NCI-H2029 treated with DMSO at 0.1 percent for 48 hours (cell line): ENCODE measurements at places on chromosomes 7 and 10.

- no peak for DNase-seq
Observed at GRCh38 chr10:110625356-110625894, 18.7 kb upstream of the RBM20 start.

DNA sequence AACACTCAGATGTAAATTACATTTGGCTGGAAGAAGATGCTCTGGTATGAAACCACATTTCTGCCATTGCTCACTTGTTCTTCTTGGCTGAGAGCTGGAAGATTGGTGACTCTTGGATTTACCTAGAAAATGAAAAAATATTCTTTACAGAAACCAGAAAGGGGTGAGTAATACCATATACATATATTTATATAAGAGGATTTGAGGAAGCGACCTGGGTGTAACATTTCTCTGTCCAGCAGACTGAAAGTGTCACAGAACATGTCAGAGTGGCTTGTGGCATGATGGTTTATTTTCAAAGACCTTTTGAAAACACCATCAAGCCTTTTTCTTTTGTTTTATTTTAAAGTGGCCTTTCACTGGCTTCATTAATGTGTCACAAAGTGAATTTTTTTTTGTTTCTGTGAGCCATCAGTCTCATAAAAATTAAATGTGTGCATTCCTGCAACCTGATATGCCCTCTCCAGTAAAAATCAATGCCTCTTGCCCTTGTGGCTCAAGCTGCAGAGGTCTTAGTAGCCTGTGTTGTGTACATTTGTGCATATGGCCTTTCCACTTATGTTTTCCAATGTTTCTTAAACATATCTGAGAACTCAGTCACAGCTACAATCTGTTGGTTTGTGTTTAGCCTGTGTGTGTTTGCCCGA, 23.5 kb downstream of the CREB5 start:
- DNase-seq: peak; percentile 16

DNA sequence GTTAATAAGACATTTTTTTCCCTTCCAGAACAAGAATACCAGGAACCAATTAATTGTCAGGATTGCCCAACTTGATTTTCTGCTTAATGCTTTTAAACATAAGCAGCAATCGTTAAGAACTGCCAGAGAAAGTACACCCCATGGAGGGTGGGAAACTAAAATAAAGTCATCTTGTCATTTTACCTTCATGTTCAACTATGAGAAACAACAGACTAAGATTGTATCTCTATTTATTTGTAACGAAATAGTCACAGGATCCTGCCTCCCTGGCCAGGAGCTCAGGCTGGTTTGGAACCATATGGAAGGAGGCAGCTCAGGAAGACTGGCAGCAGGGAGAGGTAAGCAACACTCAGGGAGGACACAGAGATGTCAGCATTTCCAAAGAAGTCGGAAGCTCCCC, 129.6 kb downstream of the TNS3 start:
- DNase-seq: no peak

DNA sequence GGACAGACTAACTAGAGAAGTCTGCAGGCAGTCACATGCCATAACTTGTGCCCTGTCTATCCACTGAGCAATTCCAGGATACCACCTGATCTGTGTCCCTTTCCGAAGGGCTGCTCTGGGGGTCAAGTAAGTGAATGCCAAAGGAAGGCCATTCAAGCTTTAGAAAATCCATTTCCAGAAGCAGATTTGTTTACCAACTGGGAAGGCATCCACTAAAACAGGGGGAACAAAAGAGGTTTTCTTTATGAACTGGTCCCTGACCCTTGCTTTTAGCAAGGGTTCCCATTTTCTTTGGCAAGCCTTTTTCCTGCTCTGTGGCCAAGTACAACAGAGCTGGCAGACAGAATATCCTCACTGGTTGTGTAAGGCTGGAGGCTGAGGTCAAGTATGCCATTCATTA, 36.5 kb downstream of the ITPRID1 start:
- no peak for DNase-seq

- no peak for DNase-seq
Observed at GRCh38 chr10:117619223-117619622, 76.7 kb downstream of the EMX2 start.

GRCh38 chr7:34451923-34452322, 206.1 kb upstream of the NPSR1 start:
- DNase-seq: no peak

DNA sequence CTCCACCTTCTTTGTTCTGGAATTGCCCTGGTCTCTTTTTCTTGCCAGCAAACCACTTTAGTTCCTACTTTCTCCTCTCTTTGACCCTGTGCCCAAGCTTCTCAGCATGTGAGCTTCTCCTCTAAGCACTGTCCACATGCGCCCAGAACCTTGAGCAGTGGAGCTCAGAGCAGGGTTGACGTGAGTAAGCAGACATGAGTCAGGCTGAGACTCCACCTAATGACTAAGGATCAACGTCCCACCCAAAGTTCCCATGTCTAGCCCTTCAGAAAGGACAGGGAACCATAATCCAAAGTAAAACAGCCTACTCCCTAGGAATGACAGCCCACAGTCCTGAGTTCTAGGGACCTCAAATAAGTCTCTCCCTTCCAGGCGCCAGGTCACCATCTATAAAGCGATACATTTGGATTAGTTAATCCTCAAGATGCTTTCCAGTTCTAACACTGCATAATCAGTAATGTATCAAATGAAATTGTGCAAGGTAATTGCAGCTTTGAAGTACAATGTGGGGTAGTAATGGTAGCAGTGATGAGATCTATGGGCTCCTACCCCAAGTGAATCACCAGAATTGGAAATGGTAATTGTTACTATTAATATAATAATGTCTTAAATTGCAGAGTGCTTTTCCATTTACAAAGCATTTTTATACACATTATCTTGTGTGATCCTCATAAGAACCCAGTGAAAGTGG, 44.5 kb downstream of the KCNMA1 start:
- no peak for DNase-seq

GRCh38 chr7:116353647-116354046, 143.3 kb downstream of the TES start:
- no peak for DNase-seq

DNA sequence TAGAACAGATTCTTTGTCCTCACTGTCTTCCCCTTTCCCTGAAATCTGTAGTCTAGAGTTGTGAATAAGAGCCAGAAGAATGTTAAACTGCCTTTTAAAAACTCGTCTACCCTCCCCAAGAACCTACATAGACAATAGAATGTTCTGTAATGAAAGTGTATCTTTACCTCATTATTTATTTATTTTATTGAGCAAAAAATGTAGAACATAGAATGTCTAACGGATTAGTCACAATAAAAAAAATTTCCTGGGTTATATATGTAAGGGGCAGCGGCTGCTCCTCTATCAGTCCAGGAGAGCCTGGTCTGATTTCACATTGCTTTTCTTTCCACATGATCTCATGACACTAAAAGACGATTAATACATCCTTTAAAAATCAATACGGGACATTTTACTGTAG, 135.7 kb downstream of the SDK1 start:
- DNase-seq: no peak

GRCh38 chr7:128003167-128003566, 28.1 kb downstream of the LRRC4 start:
- no peak for DNase-seq

- DNase-seq: no peak
Observed at GRCh38 chr10:31704195-31704594, 224.4 kb downstream of the ARHGAP12 start.

DNA sequence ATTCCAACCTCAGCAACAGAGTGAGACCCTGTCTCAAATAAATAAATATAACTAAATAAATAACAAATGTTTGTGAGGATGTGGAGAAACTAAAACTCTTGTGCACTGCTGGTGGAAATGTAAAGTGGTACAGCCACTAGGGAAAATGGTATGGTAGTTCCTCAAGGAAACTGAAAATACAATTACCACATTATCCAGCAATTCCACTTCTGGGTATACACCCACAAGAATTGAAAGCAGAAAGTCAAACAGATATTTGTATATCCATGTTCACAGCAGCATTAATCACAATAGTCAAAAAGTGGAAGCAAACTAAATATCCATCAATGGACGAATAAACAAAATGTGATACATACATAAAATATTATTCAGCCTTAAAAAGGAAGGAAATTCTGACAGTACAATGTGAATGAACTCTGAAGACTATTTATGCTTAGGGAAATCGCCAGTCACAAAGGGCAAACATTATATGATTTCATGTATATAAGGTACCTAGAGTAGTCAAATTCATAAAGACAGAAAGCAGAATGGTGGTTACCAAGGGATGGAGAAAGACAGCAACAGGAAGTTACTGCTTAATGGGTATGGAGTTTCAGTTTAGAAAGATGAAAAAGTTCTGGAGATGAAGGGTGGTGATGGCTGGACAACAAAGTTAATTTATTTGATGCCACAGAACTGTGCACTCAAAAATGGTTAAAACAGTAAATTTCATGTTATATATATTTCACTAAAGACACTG, 9.8 kb downstream of the ARHGAP12 start:
- no peak for DNase-seq

DNA sequence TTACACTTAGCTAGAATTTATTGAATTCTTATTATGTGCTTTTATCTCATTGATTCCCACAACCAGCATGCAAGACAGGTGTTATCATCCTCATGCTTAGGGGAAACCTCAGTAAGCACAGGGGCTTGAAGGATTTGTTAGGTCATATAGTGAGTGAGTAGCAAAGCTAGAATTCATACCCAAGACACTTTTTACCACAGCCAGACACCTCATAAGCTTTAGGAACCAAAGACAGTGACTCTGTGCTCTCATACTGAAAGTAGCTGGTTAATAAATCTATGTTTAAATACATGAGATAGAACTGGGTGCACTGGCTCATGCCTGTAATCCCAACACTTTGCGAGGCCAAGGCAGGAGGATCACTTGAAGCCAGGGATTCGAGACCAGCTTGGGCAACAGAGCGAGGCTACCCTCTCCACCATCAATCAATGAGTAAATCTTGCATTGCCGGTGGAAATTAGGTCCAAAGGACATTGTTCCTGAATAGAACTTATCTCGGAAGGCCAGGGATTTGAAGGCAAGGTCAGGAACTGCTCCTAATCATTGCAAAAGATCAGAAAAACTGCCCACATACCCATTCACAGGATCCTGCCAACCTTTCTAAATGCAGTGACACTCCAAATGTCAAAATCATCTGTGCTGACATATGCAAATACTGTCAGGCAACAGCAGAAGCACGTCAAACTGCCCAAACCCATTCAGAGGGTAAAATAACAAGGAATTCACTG, 523.5 kb downstream of the PARD3 start:
- DNase-seq: no peak

- DNase-seq: no peak
Observed at GRCh38 chr7:381211-382042, 91.5 kb downstream of the FOXL3 start.

DNA sequence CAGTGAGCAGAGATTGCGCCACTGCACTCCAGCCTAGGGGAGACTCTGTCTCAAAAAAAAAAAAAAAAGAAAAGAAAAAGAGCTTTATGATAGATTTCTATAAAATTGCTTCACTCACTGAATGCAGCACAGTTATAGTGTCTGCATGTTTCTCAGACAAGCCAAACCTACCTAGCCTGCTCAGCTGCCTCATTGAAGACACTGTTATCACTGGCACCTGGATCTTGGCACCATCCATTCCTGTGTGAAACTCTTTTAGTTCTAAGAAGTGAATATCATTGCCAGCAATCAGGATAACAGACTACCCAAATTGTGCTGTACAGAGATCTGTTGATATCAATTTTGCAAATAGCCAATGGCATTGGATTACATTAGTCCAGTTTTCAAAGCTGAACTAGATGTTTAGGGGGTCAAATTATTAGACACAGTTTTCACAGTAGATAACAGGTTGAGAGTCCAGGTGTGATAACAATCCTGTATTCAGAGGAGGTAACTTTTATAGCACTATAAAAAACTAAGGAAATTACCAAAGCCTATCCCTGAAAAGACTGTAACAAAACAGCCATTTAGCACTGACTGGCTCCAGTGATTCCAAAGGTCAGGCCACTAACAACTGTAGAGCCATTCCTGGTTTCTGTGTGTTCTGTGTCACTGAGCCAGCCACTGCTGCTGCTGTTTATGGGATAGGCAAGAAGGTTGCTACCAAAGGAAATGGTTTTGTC, 17.1 kb downstream of the PDSS1 start:
- DNase-seq: no peak

GRCh38 chr10:59372543-59372942, 10.2 kb upstream of the FAM13C start:
- no peak for DNase-seq

GRCh38 chr7:75050501-75050900, 23.1 kb downstream of the RCC1L start:
- no peak for DNase-seq

DNA sequence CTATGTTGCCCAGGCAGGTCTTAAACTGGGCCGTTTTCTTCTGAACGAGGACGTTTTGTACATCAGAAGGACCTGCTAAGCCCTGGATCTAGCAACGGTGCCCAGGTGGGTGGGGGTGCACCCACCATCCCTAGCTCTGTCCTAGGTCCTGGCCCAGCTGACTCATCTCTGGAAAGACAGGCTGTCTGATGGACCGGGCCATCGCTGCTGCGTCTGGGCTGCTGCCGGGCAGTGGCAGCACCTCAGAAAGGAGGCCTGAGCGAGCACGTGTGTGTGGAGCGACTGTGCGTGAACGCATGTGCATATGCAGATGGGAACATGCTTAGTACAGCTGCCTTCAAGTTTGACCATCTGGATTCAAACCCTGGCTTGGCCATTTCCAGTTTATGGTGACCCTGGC, 7.3 kb upstream of the ELFN1 start:
- DNase-seq: no peak

- no peak for DNase-seq
Observed at GRCh38 chr7:150311711-150312110, 11.4 kb upstream of the LRRC61 start.

DNA sequence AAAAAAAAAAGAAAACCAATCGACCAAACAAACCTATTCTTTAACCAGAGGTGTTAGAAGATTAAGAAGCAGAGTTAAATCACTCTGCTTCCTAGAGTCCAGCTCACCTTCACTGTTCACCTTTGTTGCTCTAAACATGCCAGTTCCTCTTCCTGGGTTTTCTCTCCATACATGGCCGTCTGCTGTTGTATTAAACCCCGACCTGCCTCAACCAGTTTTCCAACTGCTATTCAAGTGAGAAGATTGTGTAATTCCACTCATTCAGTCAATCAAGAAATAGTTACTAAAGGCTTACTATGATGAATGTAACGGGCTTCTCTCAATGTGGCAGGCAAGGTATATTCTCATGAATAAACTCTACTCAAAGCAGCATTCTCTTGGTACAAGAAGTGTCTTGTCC, 8.8 kb downstream of the AASS start:
- peak; percentile 4 for DNase-seq
